Fibroblast of lung (primary cell): ENCODE measurements at places on chromosomes 11 and 22.

GRCh38 chr11:13313005-13313819 lies 35.6 kb downstream of the BMAL1 start:
- no peak for DNase-seq

DNA sequence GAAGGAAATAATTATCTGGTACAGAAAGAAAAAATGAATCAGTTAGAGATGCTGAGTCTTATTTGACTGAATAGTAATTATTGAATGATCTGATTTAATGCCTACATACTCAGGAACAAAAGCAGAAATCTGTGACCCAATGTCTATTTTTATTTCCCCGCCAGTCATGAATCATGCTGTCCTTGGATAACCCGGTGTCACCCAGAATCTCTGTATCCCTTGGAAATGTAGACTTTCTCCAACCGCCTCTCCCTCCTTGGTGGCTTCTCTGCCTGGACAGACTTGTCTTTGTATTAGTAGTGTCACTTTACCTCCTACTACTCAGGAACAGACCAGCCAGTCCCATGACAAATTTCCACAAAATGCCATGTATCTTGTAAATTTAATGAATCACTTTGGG lies 173.3 kb upstream of the PDGFD start:
- no peak for DNase-seq

- DNase-seq: no peak
Measured at GRCh38 chr11:3712274-3712673, 41.1 kb upstream of the CHRNA10 start.

DNA sequence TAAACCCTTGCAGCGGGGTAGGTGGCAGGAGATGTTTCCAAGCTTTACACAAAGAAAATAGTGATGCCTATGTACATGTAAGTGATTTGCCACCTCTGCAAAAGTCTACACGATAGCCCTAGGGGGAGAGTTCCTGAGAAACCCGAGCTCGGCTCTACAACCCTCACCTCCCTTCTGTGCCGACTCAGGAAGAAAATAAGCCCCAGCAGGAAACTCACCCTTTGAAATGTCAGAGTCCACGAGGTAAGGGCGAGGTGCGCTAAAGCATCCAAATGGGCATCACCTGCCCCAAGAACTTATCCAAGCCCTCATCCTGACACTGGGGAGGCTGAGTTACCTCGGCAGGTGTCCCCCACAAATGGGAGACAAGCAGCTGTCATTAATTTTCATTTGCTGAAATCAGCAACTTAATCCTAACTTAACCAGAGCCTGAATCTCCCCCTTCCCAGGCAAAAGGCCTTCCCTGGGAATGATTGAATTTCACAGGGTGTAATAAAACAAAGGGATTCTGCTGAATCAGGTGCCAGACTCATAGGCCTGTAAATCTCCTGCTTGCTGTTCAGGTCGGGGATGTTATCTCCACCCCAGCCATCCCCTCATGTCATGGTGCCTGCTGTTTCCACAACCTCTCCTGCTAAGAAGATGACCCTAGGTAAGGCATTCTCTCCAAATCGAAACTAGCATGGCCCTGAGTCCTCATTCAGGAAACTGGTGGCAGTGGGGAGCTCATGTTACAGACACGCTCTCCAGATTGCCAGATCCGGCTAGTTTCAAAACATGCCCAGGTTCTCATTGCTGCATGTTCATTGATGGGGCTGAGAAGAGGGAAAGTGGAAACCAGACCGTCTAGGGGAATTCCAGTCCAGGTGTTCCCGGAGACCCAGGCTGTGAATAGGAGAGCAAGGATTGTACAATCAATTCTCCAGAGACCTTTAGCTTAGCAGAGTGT lies 105.3 kb upstream of the KIRREL3 start:
- DNase-seq: no peak

DNA sequence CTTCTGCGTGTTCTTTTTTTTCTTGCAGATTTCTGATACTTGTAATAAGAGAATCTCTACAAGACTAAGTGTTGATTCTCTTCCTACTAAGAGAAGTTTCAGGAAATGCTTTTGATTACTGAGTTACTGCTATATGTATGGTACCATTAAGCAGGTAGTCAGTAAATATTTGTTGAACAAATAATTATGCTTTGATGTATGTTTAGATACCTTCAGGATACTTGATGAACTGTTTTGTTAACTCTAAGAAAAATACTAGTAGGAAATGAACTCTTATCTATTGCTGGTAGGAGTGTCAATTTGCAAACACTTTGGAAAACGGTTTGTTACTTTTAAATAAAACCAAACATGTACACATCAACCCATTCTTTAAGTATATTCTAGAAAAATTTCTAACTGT lies 90.6 kb downstream of the TMEM135 start:
- no peak for DNase-seq

- DNase-seq: no peak
Measured at GRCh38 chr11:16410479-16410878, 54.1 kb upstream of the SOX6 start.

DNA sequence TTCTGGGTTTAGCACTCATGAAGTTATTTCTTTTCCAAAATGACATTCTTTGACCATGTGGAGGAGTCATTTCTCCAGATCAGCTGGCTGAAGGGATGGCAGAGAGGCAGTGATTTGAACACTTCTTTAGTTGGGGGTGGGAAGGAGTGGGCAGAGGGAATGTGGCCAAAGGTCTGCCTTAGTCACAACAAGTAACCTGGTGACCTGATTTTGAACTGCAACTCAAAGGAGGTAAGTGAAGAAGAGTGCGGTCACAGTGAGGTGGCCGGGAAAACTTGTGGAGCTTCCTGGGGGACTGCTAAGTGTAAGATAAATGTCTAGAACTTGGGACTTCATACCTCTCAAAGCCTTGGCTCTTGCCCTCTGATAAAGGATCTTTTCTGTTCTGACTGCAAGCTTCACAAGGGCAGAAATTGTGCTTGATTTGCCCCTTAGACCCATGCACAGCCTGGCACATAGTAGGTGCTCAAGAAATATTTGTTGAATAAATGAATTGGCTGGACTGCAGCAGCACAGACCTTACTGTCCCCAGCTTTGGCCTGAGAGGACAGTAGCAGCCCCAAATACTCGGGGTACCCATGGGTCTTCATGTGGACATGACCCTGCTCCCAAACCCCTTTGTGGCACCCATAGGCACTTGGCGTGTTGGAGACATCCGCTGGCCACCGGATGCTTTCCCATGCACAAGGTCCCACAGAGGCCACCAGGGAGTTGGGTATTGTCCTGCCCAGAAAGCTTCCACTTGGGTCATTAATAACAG lies 99.0 kb upstream of the ALX4 start:
- DNase-seq: no peak

DNA sequence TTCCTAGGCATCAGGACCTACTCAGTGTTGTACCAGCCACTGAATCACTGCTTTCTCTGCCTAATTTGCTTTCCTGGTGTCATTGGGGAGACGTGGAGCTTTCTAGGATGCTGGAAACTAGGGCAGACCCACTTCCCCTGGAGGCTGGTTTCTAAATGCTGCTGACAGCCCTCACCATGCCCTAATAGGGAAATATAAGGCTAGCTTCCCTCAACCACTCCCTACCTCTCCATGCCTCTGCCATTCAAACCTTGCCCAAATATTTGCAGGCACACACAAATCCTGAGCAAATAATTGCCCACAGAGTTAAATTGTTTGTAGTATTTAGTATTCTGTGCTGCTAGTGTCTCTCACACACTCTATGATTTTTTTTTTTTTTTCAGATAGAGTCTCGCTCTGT lies 310.2 kb downstream of the DDX10 start:
- DNase-seq: no peak

DNA sequence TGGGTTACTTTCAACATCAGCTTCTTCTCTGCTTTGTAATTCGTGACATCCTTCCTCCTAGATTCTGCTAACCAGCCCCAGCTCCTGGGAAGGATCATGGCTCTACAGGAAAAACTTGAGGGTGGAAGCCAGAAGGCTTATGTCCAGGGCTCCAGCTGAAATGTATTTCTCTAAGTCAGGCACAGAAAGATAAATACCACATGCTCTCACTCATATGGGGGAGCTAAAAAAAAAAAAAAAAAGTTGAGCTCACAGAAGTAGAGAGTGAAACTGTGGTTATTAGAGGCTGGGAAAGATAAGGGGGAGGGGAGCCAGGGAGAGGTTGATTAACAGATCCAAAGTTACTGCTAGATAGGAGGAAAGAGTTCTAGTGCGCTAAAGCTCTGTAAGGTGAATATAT lies 74.9 kb downstream of the DSCAML1 start:
- no peak for DNase-seq

GRCh38 chr11:92224054-92224406 lies 588 bp upstream of the FAT3 start:
- DNase-seq: peak; percentile 9

DNA sequence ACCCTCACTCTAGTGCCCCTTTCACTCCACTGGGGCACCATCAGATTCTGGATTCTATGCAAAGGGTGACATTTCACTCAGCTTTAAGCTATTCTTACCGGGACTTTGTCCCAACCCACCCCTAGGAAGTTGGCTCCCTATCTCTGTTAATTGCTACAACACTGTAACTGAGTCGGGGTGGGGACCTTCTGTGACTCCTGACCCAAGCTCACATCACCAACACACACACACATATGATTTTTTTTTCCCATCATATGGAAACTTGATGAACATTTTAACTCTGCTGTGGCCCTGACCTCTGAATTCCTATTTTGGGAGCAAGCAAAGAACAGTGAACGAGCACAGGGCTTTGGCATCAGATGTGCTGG lies 16.6 kb downstream of the USH1C start:
- no peak for DNase-seq

GRCh38 chr11:118055966-118056365 lies 20.9 kb upstream of the TMPRSS4 start:
- DNase-seq: no peak

DNA sequence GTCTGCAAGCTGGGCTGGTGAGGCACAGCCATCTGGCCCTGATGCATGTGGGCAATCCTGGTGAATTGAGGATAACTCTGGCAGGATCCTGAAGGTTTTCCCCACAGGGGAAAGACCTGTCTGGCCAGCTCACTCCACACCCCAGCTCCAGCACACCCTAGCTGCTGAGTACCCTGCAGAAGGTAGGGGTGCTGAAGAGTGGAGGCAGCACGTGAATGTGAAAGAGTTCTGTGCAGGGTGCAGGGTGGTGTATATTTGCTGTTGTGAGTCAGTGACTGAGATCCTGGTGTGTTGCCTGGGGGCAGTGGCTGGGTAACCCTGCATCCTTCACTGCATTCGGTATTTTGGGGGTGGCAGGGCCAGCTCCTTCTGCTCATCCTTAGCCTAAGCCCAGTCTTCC lies 22.4 kb downstream of the DGAT2 start:
- DNase-seq: no peak

DNA sequence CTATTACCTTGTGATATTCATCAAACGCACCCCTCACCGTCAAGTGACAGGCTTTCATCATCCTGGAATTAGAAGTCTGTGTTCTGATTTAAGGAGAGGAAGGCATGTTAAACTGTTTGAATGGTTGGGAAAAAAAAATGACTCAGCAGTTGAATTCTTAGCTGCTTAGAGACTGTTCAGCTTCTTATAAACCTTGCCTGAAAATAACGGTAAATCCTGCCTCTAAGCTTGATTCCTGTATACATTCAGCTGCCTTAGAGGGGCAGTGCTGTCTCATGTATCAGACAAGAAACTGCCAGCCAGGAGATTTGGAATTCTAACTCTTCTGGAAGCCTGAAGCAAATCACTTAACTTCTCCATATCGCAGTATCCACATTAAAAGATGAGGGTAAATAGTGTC lies 437.4 kb downstream of the JRKL start:
- peak; percentile 46 for DNase-seq

- DNase-seq: peak; percentile 51
Measured at GRCh38 chr22:50276143-50276542, 6.0 kb upstream of the MAPK11 start.

DNA sequence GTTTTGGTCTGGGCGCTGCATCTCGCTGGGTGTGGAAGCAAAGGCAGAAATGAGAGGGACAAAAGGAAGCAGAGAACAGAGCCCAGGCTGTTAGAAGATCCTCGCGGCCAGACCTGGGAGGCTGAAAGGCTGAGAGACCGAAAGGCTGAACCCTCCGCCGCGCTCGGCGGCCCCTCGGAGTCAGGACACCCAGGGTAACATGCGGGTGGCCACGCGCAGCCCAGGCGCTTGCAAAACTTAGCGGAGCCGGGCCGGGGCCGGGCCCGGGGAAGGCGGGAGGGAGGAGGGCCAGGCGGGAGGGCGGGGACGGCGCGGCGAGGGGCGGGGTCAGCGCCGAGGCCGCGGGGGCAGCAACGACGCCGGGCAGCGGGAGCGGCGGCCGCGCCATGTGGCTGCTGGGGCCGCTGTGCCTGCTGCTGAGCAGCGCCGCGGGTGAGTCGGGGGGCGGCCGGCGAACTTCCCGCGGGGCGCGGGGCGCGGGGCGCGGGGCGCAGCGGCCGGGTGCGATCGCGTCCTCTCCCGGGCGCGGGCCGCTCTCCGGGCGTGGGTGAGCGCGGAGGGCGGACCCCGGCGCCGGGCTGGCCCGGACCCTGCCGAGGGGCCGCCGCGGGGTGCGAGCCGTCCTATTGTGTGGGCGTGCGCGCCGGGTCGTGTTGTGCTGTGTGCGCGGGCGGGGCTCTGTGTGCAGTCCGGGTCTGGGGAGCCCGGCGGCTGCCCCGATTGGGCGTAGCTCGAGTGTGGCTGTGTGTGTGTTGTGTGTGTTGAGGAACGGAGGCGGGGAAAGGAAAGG lies at the start of gene LDLRAD3:
LDLRAD3 (plus strand) TSS at position 350 of the 790 bp plus-strand sequence; CDS start at position 387, 37 bp downstream.
- peak; percentile 87 for DNase-seq

GRCh38 chr11:71551711-71552110 lies 3.5 kb downstream of the KRTAP5-9 start:
- no peak for DNase-seq

- no peak for DNase-seq
Measured at GRCh38 chr22:39618996-39619530, 48.5 kb downstream of the CACNA1I start.

DNA sequence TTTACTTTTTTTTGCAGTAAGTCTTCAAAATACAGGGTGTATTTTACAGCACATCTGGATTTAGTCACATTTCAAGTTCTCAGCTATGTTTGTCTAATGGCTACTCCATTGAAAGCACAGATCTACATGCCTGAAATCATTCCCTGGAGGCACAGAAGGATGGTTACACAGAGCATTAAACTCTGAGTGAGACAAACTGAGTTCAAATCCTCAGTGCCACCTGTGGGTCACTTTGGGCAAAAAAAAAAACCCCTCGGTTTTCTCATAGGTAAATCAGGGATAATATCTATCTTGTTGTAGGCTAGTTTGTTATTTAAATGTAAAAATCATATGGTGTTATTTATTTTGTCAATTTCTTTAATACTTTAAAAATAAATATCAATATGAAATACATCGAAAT lies 7.7 kb downstream of the ANKRD49 start:
- no peak for DNase-seq
